ENCODE measurements at places on chromosomes 16 and 17.

- no peak for DNase-seq
These were observed 14.8 kb downstream of the CNOT1 start for GRCh38 chr16:58614860-58615259.

GRCh38 chr17:63881935-63882601, at the start of gene GH2:
Gene GH2 (minus strand): TSS chr17:63881944. CDS start chr17:63881801, 143 bp downstream.
- no peak for DNase-seq

DNA sequence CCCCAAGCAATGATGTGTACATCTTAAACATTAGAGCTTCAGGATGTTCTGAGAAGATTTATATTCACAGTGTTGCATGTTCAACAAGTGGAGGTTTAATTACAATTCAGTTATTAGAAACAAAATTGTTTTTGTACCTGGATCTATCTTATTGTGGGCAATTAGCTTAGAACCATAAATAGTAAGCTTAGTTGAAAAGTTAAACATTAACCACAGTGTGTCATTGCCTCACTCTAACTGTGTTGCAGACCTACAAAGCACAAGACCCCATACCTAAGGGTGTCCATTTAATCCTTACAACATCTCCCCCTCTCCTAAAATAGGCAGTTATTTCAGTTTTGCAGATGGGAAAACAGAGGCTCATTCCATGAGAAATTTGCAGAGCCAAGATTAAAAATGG, 632.0 kb upstream of the SOX9 start:
- no peak for DNase-seq

- DNase-seq = no peak
These were observed 934.8 kb upstream of the EEF2KMT start for GRCh38 chr16:6032438-6032837.

GRCh38 chr17:5238333-5238732, 3.7 kb upstream of the SCIMP start:
- DNase-seq = no peak

- DNase-seq = no peak
These were observed 52.9 kb upstream of the MAF start for GRCh38 chr16:79653373-79653891.

GRCh38 chr17:35900280-35900679, 20.1 kb upstream of the CCL5 start:
- no peak for DNase-seq

DNA sequence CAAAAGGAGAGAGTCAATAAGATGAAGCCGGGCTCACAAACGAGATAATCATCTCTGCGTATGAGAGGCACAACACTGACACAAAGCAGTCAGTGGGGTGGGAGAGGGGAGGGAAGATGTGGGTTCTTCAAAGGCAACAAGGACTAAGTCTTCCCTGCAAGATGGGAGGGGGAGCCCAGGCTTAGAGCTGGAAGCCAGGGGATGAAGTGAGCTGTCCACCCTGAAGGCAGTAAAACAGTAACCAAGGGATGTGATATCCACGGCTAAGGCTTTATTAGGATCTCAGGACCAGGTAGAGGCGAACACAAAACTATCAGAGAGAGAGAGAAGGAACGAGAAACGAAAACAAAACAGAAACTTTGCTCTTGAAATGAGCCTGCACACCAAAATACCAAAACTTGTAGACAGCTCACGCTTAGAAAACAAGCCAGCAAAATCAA, 115.9 kb downstream of the DYNLRB2 start:
- no peak for DNase-seq

- no peak for DNase-seq
These were observed 370.1 kb downstream of the ZFHX3 start for GRCh38 chr16:72677662-72678447.

GRCh38 chr17:43936434-43936833, 5.8 kb downstream of the PPY start:
- no peak for DNase-seq
